Stimulated activated CD4-positive, alpha-beta T cell treated with anti-CD3 and anti-CD28 coated beads, Interleukin-1b, Interleukin-23, amount 100 ng/mL, for 24 hours (primary cell): ENCODE measurements at places on chromosomes 11 and 22.

DNA sequence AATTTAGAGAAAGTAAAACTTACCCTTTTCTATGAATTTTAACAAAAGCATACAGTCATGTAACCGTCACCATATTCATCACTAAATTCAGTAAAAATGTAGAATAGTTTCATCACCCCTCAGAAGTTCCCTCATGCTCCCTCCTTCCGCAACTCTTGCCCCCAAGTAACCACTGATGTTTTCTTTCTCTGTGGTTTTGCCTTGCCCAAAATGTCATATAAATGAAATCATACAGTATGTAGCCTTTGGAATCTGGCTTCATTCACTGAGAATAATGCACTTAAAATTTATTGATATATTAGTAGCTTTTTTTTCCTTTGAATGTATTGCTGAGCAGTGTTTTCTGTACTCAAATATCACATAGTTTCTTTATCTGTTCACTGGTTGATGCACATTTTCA, 60.1 kb downstream of the DCUN1D5 start:
- no peak for DNase-seq

GRCh38 chr11:128771102-128771501, 77.2 kb downstream of the FLI1 start:
- DNase-seq: no peak

GRCh38 chr22:25835348-25835747, 93.4 kb downstream of the MYO18B start:
- DNase-seq: no peak

DNA sequence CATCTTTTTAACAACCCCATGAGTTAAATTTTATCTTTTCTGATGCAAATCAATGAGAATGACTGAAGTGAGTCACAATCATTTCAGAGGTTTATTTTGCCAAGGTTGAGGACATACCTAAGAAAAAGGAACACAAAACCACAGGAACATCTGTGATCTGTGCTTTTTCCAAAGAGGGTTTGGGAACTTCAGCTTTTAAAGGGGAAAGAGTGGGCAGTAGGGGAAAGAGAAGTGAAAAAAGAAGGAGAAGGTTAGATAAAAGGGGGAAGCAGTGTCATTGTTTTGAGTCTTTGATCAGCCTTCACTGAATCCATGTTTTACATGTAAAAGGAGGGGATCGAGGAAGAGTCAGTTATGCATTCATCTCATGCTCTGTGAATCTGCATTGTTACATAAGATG, 45.3 kb upstream of the SPON1 start:
- DNase-seq: no peak

- DNase-seq: no peak
Measured at GRCh38 chr22:49515475-49515874, 312.2 kb downstream of the BRD1 start.

GRCh38 chr11:126647735-126648134, 292.2 kb downstream of the ST3GAL4 start:
- no peak for DNase-seq

- DNase-seq: no peak
Measured at GRCh38 chr11:117868088-117868487, 8.4 kb downstream of the FXYD6 start.

- DNase-seq: no peak
Measured at GRCh38 chr11:126587541-126587940, 232.1 kb downstream of the ST3GAL4 start.

- DNase-seq: no peak
Measured at GRCh38 chr11:129973068-129973467, 29.6 kb downstream of the PRDM10 start.

- DNase-seq: no peak
Measured at GRCh38 chr22:38066381-38067027, 9.3 kb downstream of the PICK1 start.

DNA sequence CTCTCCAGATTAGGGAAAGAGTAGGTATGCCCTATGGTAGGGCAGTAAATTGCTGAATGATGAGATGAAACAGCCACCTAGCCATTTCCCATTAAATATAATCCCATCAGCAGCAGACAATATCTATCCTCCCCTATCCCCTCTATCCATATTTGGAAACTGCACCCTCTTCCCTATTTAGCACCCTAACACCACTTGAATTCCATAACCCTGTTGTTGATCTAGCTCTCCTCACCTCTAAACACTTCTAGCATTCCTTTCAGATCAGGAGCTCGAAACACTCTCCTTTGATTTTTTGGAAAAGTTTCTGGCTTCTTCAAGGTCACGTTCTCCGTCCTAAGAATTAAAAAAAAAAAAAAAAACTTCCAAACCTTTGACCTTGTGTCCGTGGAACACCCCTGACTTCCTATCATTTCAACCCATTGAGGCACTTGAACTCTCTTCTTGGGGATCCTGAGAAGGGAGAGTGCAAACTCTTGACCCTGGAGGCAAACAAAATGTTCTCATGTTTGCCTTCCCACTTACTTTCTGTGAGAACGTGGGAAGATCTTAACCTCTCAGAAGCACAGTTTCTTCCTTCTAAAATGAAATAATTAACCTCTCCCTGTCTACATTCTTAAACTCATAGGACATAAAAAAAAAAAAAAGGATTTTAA, 19.0 kb downstream of the TRIM5 start:
- no peak for DNase-seq

- DNase-seq: no peak
Measured at GRCh38 chr11:11411401-11411985, 58.4 kb upstream of the CSNK2A3 start.

- DNase-seq: no peak
Measured at GRCh38 chr11:76810151-76810853, 27.1 kb downstream of the TSKU start.

DNA sequence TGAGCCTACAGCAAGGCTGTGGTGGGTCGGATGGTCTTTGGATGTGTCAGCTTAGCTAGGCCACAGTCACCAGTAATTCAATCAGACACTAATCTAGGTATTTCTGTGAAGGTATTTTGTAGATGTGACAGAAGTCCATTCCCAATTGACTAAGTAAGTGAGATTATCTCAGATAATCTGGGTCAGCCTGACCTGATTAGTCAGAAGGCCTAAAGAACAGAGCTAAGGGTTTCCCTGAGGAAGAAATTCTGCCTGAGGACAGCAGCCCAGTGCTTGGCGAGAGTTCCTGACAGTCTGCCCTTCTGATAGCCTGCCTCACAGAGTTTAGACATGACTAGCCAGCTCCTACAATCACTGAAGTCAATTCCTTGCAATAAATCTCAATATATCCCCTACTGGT, 28.7 kb downstream of the GUCD1 start:
- DNase-seq: no peak

DNA sequence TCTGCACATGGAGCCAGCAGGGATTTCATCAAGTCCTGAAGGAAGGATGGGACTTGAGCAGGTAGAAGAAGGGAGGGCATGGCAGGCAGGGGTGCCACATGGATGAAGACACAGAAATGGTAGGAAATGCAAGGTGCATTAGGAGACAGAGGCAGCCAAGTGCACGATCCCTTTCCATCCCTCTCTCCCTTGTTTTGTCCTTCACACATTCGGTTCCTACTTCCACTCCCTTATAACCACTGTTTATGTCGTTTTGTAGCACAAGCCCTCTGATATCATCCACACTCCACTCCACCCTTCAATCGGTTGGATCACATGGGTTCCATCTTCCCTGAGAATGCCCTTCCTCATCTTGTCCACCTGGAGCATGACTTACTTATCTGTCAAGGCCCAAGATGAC, 35.2 kb downstream of the IFT27 start:
- no peak for DNase-seq

GRCh38 chr11:46246521-46246920, 30.9 kb upstream of the CREB3L1 start:
- DNase-seq: no peak

GRCh38 chr22:38316364-38317121, 690 bp downstream of the CSNK1E start:
- DNase-seq: no peak
